NCI-H187 treated with DMSO at 0.1 percent for 48 hours (cell line): ENCODE measurements at places on chromosomes 4 and X.

- DNase-seq = no peak
Observed at GRCh38 chrX:46686003-46686645, 72.8 kb downstream of the SLC9A7 start.

GRCh38 chr4:867526-868250 lies 41.8 kb upstream of the CPLX1 start:
- no peak for DNase-seq

DNA sequence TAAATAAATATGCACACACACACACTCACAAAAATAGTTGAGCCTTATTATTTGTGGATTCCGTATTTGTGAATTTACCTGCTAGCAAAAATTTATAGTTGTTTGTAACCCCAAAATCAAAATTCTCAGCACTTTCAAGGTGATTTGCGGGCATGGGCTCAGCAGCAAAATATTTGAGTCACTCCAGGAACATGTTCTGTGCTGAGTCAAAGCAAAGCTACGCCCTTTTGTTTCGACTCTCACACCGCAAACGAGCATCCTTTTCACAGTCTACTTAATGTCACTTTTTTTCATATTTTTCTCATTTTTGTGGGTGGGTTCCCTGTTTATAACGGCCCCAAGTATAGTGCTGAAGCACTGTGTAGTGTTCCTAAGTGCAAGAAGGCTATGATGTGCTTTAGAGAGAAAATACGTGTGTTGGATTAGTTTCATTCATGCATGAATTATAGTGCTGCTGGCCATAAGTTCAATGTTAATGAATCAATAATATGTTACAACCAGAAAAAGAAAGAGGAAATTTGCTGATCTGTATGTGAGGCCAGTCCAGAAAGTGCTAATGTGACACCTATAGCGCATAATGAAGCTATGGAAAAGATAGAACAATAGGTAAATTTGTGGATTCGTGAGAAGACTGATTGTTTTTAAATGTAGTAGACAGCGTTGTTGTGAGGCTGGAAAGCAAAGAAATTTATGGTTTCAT lies 723.2 kb upstream of the AGA start:
- no peak for DNase-seq

GRCh38 chr4:4521731-4522130 lies 20.1 kb downstream of the STX18 start:
- no peak for DNase-seq

DNA sequence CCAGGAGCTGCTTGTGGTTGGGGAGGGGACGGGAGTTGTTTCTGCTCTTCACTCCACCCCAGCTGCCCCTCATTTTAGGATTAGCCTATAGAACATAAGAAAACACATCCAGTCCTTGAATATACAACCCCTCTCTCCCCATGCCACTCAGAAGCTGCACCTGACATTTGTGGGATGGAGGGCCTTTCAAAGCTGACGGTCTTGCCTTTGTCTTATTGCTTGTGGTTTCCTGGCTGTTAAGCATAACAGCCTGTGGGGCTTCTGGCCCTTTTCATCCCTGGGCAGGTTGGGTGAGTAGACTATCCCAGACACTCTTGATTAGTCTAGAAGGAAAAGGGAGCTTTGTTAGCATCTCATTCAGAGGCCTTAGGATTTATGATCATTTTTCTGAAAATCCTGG lies 407.6 kb upstream of the BOD1L1 start:
- DNase-seq = no peak

GRCh38 chr4:169384779-169385178 lies 114.0 kb upstream of the SH3RF1 start:
- no peak for DNase-seq

DNA sequence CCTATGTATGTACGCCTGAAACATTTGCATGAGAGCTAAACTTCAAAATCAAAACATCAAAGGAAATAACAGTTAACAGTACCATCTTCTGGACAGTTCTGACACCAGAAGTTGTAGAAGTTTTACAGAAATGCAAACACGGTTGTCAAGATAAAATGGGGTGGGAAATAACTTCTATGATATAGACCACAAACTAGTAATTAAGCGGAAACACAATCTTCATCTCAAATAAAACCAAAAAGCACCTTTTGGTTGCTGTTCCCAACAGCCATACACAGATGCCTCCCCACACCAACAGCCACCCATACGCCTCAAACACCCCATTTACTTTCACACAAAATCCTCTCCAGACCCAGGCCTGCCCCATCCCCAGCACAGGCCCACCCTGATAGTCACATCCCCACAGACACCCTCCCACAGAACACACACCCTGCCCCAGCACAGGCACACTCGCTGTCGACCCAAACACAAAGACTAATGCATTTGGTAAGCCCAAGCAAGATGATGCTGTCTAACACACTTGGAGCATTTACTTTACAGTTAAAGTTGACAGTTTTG lies 64.3 kb downstream of the TAPT1 start:
- no peak for DNase-seq

- DNase-seq = no peak
Observed at GRCh38 chr4:145613566-145614232, 5.5 kb upstream of the MMAA start.

GRCh38 chrX:124223524-124223923 lies 108.9 kb upstream of the TEX13D start:
- no peak for DNase-seq

DNA sequence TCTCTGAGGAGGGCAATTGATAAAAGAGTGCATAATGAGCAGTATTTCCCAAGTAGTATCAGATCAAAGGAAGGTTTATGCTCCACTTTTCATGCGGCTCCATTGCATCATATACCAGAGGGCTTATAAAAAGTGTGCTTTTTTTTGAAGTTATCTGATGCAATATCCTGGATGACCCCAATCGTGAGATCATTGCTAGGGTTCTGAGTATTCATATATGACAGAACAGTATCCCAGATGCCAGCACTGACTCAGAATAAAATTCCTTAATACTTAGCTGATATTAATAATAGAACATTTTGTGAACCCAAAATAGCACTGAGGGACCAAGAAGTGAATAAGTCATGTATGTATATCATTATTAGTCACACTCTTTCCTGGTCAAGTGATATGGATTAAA lies 945.5 kb upstream of the AGA start:
- DNase-seq = no peak

DNA sequence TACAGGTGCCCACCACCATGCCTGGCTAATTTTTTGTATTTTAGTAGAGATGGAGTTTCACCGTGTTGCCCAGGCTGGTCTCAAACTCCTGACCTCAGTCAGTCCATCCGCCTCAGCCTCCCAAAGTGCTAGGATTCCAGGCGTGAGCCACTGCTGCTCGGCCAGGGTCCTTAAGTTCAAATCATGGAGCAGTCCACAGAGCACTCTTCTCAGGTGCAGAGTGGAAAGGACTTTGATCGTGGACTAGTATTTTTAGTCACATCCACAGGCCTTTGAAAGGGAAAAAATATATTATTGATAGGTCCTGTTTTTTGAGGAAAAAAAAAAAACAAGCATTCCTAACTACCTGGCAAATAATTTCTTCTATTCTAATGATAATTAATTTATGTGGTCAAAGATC lies 31.2 kb downstream of the GAB1 start:
- no peak for DNase-seq

GRCh38 chrX:128616933-128617332 lies 564.7 kb upstream of the ACTRT1 start:
- no peak for DNase-seq

GRCh38 chr4:30769093-30769492 lies 48.9 kb downstream of the PCDH7 start:
- no peak for DNase-seq
